ENCODE measurements at places on chromosomes 4 and X.

- H3K4me3 ChIP-seq: peak overlapping the region; percentile 46
- no peaks in the 10 kb centered on the region for H3K36me3 ChIP-seq
- peaks cover 14% of the 10 kb centered on the region for H3K27me3 ChIP-seq
Measured at GRCh38 chrX:151082077-151082948, 94.1 kb upstream of the GPR50 start.

- no peak for DNase-seq
- no peaks in the 10 kb centered on the region for H3K27me3 ChIP-seq
- H3K4me1 ChIP-seq: no peaks in the 10 kb centered on the region
- H3K36me3 ChIP-seq: no peaks in the 10 kb centered on the region
- no peak overlapping the region for H3K4me3 ChIP-seq
Measured at GRCh38 chrX:34146906-34147305, 14.8 kb upstream of the FAM47A start.

DNA sequence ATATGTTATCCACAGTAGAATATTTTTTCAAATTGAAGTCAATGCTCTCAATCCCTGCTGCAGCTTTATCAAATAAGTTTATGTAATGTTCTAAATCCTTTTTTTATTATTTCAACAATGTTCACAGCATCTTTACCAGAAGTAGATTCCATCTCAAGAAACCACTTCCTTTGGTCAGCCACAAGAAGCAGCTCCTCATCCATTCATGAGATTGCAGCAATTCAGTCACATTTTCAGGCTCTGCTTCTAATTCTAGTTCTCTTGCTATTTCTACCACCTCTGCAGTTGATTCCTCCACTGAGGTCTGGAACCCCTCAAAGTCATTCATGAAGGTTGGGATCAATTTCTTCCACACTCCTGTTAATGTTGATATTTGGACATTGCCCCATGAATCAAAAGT lies 2301.3 kb upstream of the TENM3 start:
- H3K4me3 ChIP-seq: no peak overlapping the region
- H3K27me3 ChIP-seq: no peaks in the 10 kb centered on the region
- no peak for DNase-seq

DNA sequence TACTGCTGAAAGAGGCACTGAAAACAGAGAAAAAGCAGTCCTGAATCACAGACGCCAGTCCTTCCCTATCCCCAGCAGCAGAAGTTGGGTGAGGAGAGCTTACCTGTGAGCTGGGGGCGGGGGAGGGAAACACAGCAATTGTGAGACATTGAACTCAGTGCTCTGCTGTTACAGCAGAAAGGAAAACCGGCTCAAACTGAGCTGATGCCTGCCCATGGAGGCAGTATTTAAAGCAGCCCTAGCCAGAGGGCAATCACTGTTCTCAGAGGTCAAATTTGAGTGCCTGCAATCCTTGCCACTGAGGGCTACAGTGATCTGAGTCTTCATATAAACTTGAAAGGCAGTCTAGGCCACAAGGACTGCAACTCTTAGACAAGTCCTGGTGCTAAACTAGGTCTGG lies 220.7 kb downstream of the GRXCR1 start:
- H3K27me3 ChIP-seq: no peaks in the 10 kb centered on the region
- no peaks in the 10 kb centered on the region for H3K4me1 ChIP-seq
- no peaks in the 10 kb centered on the region for H3K36me3 ChIP-seq
- H3K27ac ChIP-seq: no peak overlapping the region
- no peak for DNase-seq

DNA sequence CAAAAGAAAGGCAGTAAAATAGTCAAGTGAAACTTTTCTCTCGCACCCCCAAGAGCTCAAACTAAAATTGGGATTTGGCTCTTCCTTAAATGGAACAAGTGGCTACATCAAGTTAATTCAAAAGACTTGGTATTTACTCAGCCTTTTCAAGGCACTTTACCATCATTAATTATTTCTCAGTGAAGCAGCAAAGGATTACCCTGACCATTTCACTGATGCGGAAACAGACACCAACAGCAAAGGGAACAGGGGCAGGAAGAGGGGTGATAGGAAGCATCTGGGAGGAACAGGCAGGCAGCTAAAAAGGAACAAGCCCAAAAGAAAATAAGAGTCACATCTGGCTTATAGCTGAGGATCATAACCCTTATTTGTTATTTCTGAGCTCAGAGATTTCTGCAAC lies 2.7 kb downstream of the SCML2 start:
- no peak overlapping the region for H3K4me3 ChIP-seq
- H3K4me1 ChIP-seq: no peaks in the 10 kb centered on the region
- no peak for DNase-seq
- H3K27me3 ChIP-seq: no peaks in the 10 kb centered on the region

All from memory B cell (primary cell).